ENCODE measurements at places on chromosomes 11 and 22.

GRCh38 chr11:71183878-71184277 lies 68.5 kb downstream of the SHANK2 start:
- DNase-seq = peak; percentile 3

GRCh38 chr11:117064275-117064674 lies 34.0 kb downstream of the SIK3 start:
- DNase-seq = no peak

DNA sequence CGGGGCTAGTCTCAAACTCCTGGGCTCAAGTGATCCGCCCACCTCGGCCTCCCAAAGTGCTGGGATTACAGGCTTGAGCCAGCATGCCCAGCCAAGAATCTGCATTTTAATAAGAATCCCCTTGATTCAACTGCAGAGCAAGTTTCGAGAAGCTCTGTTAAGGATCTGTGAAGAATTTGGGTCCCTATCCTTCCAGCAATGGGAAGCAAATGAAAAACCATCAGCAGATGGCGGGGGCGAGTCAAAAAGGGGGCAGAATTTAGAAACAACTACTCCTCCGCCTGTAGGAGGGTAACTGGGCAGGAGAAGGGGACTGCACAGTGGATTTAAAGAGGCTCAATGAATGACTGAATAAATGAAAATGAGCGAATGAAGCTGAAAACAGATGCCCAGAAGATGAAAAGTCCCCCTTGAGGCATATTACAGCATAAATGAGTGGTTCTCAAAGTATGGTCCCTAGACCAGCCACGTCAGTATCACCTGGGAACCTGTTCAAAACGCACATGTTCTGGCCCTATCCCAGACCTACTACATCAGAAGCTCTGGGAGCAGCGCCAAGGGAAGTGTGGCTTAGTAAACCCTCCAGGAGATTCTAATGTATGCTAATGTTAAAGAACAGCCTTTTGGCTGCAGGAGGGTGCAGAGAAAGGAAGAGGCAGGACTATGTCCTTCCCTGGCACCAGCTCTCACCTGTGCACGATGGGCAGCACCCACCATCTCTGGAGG lies 15.0 kb downstream of the VWCE start:
- DNase-seq = no peak

GRCh38 chr11:72696866-72697700 lies 22.9 kb upstream of the PDE2A start:
- DNase-seq = peak; percentile 88

DNA sequence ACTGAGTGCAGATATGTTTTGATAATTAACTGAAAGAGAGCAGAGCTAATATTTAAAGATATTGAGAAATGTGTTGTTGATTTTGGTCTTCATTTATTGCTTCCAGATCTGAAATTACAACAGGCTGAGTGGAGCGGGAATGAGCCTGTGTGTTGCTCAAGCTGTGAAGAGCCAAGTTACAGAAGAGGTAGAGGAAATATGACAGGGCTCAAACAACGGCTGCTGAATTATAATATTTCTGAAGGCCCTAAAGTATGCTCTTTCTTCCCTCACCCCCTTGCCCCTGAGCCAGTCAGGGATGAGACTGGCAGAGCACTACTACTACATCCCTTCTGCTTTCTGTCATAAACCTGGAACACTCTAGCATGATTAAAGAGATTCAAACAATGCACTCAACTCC lies 115.6 kb downstream of the FANCF start:
- DNase-seq = no peak

GRCh38 chr11:84549217-84549616 lies 1077.9 kb downstream of the DLG2 start:
- DNase-seq = no peak

DNA sequence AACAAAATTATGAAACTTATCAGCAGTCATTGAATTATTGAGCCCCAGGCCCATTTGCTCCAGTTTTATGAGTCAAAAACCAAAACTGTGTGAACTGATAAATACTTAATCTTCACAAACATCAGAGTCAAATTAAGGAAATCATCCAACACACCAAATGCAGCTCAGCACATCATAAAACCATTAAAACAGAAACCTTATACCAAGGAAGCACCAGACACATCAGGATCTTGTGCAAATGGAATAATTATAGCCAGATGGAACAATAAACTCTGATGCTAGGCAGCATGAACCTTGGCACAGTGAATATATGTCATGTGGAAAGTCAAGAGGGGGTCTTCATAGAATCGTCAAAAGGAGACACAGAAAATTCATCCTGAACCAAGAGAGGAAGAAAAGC lies 410.7 kb upstream of the API5 start:
- DNase-seq = no peak

- no peak for DNase-seq
Measured at GRCh38 chr11:128884703-128885338, 6.3 kb upstream of the KCNJ5 start.

DNA sequence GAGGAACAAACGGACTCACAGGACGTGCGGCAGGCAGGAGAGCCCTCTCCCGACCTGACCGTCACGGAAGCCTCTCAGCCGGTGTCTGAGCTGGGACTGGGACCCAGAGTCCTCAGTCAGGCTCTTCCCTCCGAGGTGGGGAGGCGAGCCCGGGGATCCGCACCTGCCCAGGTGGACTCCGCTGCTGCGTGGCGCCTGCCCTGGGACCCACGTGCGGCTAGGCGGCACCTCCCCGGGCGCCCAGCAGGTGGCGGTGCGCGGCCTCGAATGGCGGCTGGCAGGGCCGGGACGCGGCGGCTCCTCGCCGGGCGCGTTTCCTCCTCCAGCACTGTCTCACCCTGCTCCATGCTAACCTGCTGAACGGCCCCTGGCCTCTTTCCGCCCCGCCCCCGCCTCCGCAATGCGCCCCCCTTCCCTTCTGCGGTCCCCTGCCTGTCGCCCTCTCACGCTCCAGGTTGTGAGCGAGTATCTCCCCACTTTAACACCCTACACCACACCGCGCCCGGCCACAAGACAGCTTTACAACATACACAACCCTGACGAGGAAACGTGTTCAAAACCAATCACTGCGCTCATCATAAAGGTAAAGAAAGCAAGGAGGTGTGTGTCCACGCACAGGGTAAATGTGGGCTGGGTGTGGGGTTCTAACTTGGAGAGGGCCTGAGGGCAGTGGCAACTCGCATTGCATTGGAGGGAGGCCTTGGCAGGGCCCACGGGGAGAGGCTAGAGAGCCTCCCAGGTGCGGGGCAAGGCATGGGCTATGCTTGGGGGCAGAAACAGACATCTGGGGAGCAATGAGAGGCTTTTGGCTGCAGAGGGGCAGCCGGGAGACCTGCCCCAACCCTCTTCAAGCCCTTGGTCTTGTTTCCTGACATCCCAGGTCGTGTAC lies 25.9 kb upstream of the ATXN10 start:
- DNase-seq = peak; percentile 85

DNA sequence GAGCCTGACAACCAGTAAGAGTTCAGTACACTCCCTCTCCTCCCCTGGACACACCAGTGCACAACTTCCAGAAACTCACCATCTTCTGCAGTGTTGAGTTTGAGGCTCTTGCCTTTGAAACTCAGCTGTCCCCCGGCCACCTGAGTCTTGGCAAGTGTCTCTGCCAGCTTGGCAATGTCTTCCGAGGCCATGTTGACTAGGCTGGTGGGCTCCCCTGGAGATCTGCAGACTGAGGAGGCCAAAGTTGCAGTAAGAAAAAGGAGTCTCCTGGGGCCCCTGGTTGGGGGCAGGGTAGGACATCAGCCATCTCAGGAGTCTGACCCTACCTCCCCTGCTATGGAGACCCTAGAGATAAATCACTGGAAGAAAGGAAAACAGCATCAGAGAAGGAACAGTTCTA lies 5.1 kb downstream of the RANGAP1 start:
- DNase-seq = no peak

DNA sequence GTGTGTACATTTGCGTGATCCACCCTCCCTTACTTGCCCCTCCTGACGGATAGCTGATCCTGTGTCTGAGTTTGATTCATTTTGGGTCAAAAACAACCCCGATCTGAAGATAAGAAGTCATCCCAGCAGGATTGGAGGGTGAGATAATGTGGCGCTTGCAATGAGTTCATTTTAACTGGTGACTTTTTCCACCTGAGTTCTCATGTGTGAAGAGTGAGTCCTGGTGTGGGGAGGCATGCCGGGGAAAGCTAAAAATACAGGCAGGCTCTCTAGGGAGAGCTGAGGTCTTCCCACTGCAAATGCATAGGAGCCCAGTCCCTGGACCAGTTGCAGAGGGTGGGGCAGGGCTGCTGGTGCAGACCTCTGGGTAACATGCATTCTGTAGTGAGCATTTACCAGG lies 35.7 kb upstream of the ELF5 start:
- DNase-seq = no peak

GRCh38 chr11:64631675-64632074 lies 40.7 kb downstream of the SLC22A12 start:
- no peak for DNase-seq

DNA sequence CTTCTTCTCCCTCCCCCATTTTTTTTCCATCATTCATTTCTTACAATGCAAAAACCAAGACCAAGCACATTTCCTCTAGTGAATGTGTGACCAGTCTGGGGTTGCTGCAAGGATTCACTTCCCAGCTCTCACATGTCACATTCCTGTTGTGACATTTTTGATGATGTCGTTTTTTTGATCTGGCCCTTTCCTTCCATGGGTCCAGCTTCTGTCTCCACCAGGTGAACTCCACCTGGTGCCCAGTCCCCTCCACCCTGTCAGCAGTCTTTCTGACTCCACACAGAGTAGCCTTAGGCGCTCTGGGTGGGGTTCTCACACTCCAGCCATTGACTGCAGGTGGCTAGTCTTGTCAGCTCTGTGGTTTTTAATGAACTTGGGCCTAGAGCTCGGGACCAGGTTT lies 15.6 kb downstream of the PANX1 start:
- DNase-seq = no peak

DNA sequence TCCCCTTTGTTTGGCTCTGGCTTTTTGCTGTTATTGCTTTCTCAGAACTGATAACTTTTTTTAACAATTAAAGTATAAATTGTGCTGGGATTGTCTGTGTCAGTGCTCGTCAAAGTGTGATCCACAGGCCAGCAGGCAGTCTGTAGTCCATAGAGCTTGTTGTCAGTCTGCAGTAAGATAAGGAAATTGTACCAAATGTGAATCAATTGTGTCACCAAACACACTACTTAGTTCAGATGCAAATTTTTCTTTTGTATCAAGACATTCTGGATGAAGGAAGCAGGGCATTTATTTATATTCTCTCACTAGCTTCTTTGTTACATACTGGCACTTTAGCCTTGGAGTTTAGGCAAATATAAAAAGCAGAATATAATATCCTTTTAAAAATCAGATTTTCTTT lies 121.0 kb downstream of the WNT11 start:
- no peak for DNase-seq

DNA sequence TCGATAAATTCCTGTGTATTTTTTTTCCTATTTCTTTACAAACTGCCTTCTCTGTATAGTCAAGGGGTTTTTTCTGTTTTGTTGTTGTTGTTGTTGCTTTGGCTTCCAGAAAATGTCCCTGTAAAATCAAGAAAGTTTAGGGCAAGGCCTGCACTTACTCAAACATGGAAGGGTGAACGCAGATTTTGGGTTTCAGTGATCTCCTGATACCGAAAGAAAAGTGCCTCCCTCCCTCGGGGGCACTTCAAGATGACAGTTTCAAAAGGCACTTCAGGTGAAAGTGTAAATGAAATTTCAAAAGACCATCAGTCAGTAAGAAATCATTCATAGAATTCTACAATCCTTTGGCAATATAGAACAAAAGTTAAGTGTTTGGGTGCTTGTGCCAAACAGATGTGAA lies 43.4 kb upstream of the TMPRSS4 start:
- no peak for DNase-seq

DNA sequence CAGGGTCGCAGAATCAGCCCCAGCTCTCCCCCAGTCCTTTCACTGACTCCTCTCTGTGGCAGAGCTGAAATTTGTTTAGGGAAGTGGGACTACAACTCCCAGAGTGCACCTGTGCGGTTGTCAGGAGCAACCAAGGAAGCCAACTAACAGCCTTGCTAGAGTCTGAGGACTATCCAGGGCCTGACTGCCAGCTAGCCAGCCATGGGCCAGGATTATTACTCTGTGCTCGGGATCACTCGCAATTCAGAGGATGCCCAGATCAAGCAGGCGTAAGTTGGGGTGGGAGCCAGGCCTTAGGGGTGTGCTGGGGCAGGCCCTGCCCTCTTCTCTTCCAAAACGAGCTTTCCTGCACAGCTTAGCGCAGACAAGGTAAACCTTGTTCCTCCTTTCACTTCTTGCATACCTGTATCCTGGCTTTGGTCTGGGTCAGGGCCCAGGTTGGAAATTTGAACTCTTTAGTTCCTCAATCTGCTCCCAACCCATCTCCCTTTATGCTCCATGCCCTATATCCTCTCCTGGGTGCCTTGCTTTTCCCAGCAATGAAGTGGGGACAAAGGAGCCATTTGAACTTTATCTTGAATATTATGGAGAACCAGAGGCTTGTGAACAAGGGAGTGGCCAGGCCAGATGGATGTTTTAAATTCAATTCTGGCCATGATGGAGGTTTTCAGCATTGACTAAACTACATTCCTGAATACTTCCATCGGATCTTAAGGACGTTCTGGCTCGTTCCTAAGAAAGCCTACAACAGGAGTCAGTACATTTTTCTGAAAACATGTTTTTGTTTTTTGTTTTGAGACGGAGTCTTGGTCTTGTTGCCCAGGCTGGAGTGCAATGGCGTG lies at the start of gene DNAJB13:
DNAJB13 (plus strand) TSS at position 158 of the 842 bp plus-strand sequence; CDS start at position 202, 44 bp downstream.
- peak; percentile 79 for DNase-seq

- DNase-seq = peak; percentile 85
Measured at GRCh38 chr11:44572884-44573283, 7.4 kb downstream of the CD82 start.

GRCh38 chr11:17267576-17267975 lies 9.0 kb upstream of the NUCB2 start:
- DNase-seq = no peak

DNA sequence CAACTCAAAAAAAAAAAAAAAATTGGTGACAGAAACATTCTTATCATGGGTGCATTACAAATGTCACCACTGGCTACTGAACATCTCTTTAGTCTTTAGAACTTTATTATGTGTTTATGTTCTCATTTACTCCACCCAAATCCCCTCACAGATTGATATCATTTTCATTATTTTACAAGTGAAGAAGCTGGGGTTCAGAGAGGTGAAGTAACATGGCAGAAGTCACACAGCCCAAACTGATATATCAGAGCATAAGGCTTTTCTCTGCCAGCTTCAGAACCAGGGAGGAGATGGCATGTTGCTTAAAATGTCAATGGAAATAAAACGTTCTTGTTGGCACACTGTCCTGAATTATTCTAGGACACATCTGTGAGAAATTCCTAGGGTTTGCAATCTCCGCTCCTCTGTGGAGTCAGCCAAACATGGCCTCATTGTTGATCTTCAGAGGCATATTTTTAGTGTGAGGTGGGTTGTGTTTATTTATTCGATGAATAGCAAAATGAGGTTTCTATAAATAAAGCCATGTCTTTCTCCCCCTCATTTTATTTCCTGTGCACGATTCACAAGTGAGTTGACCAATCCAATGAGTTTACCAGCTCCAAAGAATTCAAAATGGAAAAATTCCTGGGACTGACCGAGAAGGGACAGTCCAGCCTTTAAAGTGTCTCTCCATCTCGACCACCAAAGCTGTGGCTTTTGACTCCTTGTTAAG lies 72.9 kb upstream of the ANO1 start:
- no peak for DNase-seq

GRCh38 chr11:16775614-16776283 lies 37.3 kb downstream of the C11orf58 start:
- no peak for DNase-seq

GRCh38 chr11:17561111-17561415 lies 14.0 kb downstream of the OTOG start:
- DNase-seq = no peak

Data from H9 (cell line).